Left ventricle myocardium superior (tissue), 1 donor: ENCODE measurements at places on chromosomes 2 and 18. TPM values are rescaled to one million over a fixed set of nuclear protein-coding genes. Genes with fewer than 3 reads are reported as not detected.

The TMEM247 gene
- total RNA-seq: not detected

The RAPGEF4 gene
- 16.6 TPM for total RNA-seq

- DNase-seq: no peak
These were observed 424.5 kb upstream of the SPRED2 start for GRCh38 chr2:65856928-65857327.

The APCDD1 gene
- 24.9 TPM for total RNA-seq
